ENCODE measurements at places on chromosomes 5 and 9. TPM values are rescaled to one million over a fixed set of nuclear protein-coding genes. Genes with fewer than 3 reads are reported as not detected.

The FAM221B gene
- 0.09 TPM for polyA plus RNA-seq

GRCh38 chr9:137691646-137692351, 73.0 kb downstream of the EHMT1 start:
- DNase-seq: no peak

GRCh38 chr9:110125207-110125751, 82.7 kb downstream of the C9orf152 start:
- peak; percentile 84 for DNase-seq

The GFI1B gene
- polyA plus RNA-seq: 0.91 TPM

The CCNI2 gene
- polyA plus RNA-seq: 4.1 TPM
